ENCODE measurements at places on chromosomes 11 and 22.

DNA sequence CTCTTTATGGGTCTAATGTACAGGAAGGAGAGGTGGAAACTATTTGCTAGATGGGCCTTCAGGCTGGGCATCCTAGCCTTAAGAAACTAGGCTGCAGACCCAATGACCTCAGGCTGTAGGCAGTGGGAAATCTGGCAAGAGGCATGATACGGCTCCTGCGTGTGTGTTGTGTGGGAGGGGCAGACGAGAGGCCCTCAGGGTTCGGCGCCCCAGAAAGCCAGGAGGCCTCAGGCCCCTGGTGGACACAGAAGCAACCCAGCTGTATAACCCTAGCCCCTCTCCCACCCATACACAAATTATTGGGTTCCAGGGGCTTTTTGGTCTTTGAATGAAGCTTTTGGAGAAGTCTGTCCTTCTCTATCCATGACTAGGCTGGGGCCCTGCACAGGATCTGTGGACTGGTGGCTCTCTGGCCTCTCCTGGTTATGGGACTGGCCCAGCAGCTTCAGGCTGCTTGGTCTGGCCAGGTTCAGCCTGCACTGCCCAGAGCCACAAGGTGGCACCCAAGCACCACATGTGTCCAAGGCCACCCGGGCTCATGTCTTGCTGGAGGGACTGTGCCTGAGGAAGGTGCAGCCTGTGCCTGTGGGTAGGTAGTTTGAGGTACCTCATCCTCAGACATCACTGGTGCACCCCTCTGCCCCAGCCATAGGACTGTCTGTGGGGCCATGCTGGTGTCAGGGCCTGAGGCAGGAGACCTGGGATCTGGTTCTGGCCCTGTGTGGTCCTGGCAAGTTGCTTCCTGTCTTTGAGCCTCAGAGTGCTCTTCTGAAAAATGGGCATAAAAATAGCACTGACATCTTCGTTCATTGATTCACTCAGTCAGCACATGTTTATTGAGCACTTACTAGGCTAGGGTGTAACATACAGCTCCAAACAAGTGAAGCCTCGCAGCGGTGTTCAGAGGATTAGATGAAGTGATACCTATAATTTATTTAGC is 87.5 kb downstream of the RRM1 start:
- DNase-seq = peak; percentile 68

DNA sequence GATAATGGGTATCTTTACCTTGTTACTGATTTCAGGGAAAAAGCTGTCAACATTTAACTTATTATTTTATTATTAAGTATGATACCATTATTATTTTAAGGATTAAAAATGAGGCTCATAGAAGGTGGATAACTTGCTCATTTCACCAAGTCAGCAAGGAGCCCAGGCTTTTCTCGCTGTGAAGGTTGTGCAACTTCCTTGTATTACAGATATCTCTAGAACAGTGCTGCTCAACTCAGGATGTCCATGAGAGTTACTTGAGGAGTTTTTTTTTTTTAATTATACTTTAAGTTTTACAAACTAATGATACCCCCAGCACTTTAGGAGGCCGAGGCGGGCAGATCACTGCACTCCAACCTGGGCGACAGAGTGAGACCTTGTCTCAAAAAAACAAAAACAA is 98.2 kb downstream of the INSC start:
- DNase-seq = no peak

GRCh38 chr11:134654161-134654915 is 242.3 kb upstream of the B3GAT1 start:
- no peak for DNase-seq

DNA sequence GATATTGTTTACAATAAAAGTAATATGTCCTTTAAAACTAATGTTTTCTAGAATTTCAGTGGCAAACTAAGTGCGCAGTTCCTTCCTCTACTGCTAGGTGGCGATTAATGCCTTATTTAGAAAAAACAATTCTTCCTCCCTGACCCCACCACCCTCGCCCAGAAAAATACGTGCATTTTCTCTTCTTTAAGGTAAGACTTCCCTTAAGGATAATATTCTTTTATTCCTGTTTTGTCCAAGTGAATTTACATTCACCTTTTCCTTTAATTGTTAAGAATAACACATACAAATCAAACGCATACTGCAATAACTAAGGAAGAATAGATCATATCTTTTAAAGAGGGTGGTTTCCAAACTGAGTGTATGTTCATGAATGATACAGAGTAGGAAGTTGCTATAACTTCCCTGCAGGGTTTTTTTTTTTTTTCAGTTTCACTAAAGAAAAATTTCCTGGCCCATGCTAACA is 17.0 kb upstream of the PSMA1 start:
- DNase-seq = peak; percentile 32

DNA sequence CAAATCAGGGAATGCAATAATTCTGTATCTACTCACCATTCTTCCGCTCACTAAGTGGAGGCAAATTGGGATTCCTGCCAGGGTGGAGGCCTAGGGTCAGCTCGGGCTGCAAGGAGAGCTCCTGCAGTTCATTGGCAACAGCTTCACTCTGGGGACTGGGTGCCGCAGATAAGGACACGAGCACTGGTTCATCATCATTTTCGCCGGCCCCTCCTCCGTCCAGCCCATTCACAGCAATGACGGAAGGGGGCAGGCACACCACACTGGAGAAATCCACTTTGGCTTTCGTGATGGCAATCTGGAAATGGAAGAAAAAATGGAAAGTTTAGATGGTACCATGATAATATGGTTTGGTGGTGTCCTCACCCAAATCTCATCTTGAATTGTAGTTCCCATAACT is 84.4 kb downstream of the MRTFA start:
- DNase-seq = no peak

DNA sequence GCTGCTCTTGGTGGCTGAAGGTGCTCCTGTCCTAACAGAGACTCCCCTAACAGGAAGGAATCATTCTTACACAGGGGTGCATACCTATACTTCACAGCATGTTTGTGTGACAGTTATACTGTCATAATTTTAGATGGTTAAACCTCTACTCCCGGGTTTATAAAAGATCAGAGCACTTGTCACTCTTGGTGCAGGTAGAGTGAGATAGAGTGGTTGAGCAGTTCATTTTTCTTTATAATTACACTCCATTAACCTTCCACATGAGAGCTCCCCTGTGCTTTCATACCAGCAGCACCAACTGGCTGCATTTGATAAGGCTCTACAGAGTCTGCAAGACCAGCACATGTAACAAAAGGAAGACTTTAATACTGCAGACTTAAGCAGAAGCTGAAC is 72.9 kb downstream of the LARGE2 start:
- no peak for DNase-seq

DNA sequence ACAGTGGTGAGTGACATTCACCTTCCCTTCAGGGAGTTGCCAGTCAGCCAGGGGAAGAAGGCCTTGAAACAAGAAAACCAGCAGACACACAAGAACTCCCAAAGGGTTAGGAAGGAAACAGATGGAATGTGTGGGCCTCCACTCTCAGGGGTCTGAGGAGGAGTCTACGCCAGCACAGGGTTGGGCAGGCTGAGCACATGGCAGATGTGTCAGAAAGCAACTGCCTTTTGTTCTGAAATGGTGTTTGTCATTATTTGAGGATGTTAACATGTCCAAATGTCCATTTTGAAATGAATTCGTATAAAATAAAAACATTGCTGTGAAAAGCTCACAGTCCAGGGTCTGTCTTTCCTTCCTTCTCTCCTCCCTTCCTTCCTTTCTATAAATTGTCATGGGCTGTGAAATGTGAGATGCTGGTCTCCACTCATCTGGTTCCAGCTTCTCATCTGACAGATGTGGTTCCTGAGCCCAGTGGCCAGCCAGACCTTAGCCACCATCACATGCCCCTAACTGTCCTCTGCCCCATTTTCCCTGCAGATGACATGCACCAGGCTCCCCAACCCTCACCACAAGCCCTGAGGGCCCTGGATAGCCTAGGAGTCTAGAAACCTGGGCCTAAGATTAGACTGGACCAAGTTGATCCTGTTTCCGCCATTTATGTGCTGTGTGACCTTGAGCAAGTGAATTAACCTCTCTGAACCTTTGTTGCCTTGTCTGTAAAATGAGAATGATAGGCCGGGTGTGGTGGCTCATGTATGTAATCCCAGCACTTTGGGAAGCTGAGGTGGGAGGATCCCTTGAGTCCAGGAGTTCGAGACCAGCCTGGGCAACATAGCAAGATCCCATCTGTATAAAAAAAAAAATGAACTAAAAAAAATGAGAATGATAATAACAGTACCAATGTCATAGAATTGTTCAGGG is 56.2 kb upstream of the CRYBB3 start:
- no peak for DNase-seq

- DNase-seq = no peak
Measured at GRCh38 chr11:119687373-119688046, 41.5 kb downstream of the NECTIN1 start.

- DNase-seq = peak; percentile 1
Measured at GRCh38 chr11:37849706-37850105, 1251.7 kb upstream of the RAG2 start.

DNA sequence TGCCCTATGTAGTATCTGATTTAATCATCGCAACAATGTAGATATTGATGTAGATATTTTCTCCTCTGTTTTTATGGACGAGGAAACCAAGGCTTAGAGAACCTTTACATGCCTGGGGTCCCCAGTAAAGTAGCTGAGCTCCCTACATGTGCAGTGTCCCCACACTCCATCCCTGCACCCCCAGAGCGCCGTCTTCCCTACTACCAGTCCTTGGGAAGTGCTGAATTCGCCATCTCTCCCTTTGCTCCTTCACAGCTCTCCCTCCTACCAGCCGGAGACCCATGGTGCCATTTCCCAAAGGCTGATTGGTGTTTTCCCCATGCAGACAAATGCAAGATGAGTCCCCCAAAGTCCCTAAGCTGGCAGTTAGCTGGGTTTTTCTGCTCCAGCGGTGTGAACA is 86.0 kb downstream of the CEP164 start:
- no peak for DNase-seq

DNA sequence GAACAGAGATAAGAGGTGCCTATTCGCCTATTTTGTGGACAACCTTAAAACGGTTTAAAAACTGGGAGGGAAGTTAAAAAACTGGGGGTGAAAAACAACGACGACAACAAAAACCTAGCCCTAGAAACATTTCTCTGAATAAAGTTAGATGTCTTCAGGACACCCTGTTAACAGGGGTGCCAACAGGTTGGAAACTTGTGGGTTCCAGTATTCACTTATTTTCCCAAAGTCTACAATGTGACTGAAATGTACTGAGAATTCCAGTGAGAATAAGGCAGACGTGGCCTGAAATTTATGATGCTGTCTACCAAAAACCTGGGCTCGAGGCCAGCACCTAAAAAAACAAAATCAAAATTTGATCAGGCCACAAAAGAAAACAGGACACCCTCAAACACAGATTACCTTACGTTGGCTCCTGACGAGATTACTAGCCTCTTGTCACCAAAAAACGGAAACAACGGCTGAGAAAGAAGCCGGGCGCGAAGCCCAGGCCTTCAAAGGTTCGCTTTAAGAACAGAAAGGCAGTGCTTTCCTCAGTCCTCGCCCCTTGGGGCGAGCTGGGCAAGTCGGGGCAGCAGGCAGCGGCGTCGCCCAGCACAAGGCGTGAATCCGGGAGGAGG is 906 bp downstream of the CCDC90B start:
- DNase-seq = no peak

DNA sequence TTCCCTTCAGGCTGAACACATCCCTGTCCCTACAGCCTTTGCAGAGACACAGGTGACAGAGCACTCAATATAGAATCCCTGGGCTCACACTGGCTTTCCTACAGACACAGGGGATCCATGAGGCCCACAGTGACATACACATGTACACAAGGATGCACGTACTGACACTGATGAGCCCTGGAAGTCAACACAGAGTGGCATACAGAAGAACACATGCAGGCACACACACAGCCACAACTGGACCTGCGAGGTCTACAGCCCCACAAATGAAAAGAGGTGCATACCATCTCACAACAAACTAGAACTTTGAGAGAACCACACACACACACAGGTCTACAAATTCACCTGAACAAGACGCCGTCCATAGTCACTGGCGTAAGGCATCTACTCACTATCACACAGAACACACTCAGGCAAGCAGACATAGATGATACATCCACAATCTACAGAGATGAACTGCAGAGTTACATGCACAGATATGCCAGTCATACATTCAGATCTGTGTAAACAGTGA is 3.5 kb upstream of the ZNF74 start:
- DNase-seq = no peak

DNA sequence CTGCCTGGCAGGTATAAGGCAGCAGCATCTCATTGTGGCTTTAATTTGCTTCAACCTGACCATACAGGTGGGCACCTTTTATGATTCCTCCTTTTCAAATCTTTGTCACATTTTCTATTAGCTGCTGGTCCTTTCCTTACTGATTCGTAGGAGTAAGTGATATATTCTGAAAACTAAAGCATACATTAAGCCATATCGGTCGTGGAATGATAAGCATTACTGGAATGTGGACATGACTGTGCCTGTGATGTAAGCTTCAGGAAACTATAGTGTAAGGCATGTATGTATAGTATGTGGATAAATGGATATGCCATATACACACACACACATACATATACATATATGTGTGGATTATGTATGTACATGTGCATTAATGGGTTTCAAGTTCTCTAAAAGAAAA is 20.8 kb downstream of the YPEL1 start:
- peak; percentile 20 for DNase-seq

DNA sequence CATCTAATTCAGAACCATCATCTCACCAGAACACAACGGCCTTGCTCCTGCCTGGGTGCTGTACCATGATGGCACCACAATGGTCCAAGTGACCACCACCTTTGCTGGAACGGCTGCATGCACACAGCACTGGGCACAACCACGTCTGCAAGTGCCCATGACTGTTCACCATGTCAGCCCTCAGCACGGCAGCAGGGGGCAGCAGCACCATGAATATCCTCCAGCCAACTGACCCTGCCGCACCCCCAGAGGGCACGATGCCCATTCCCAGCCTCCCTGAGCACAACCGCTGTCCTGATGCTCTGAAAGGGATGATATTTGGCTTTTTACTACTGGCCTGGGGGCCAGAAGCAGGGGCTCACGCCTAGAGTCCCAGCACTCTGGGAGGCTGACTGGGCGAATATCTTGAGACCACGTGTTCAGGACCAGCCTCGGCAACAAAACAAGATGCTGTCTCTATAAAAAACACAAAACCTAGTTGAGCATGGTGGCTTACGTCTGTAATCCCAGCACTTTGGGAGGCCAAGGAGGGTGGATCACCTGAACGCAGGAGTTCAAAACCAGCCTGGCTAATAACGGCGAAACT is 25.7 kb downstream of the DRD4 start:
- peak; percentile 70 for DNase-seq

DNA sequence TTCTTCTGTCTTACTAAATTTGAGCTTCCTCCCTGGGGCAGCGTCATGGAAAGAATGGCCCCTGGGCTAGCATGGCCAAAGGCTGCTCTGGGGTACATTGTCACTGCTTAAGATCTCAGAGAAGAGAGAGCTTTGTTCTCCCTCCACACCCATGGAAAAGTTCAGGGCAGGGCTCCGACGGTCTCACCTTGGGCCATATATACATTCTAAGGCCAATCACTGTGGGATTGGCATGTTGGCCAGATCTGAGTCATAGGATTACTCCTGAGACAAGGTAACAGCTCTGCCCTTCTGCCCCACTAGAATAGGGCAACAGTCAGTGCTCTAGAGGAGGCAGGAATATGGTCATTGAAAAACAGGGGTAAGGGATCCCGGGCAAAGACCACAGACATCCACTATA is 56.2 kb downstream of the BUD13 start:
- DNase-seq = no peak

- no peak for DNase-seq
Measured at GRCh38 chr11:32225571-32226285, 134.9 kb downstream of the RCN1 start.

Measured in EH (cell line).